ENCODE measurements at places on chromosomes 1 and 21. TPM values are rescaled to one million over a fixed set of nuclear protein-coding genes. Genes with fewer than 3 reads are reported as not detected.

GRCh38 chr1:232376632-232377493 lies 253.1 kb downstream of the SIPA1L2 start:
- DNase-seq, result no peak

ZNF593 gene
- 23.7 TPM for total RNA-seq

TMEM82 gene
- 33.0 TPM for total RNA-seq

- DNase-seq, result no peak
Measured at GRCh38 chr21:26460621-26461020, 112.5 kb downstream of the CYYR1 start.

- DNase-seq, result no peak
Measured at GRCh38 chr1:3626025-3626424, 1.2 kb downstream of the TPRG1L start.

DNA sequence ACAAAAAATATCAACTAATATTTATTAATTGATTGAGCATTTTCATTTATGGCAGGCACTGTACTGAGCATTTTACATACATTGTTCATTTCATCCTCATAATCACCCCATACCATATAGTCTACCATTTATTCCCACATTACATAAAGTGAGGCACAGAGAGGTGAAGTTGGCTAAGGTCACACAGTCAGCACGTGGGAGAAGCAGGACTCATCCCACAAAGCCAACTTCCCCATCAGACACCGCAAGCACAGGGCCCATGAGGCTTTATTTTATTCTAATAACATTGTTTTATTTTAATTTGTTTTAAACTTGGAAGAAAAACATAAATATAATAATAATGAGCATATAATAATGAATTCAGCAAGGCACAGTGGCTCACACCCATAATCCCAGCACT lies 43.1 kb upstream of the CAPZB start:
- no peak for DNase-seq
